GM20000 (cell line): ENCODE measurements at places on chromosomes 11 and 22.

- DNase-seq = no peak
Measured at GRCh38 chr22:30513462-30513861, 8.0 kb upstream of the SEC14L4 start.

- no peak for DNase-seq
Measured at GRCh38 chr11:80054582-80055165, 613.8 kb upstream of the TENM4 start.

GRCh38 chr11:58576887-58577471 is 1.3 kb upstream of the LPXN start:
- DNase-seq = no peak

- no peak for DNase-seq
Measured at GRCh38 chr11:102850973-102851745, 7.8 kb upstream of the MMP3 start.
